ENCODE measurements at places on chromosomes 4 and X. TPM values are rescaled to one million over a fixed set of nuclear protein-coding genes. Genes with fewer than 3 reads are reported as not detected.

GRCh38 chrX:68829582-68830418 is 979 bp downstream of the EFNB1 start:
- peak; percentile 43 for DNase-seq

- DNase-seq: no peak
Observed at GRCh38 chr4:5710065-5710960, 688 bp upstream of the EVC start.

DNA sequence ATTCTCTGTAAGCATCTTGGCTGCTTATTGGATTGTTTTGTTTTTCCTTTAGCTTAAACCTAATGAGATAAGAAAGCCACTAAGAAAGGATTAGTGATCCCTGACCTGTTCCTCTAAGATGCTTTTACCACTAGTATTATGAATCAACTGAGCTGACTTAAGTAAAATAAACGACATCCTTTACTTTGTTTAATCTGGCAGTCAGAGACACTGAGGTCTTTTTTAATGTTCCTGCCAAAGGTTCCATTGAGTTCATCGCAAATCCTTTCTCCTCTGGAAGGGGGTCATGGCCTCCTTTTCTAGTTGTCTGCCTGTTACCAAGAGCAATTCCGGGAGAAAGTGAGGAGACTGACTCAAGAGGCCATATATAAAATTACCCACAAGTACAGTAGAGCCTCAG is 1038.3 kb upstream of the SLIT2 start:
- DNase-seq: no peak

DNA sequence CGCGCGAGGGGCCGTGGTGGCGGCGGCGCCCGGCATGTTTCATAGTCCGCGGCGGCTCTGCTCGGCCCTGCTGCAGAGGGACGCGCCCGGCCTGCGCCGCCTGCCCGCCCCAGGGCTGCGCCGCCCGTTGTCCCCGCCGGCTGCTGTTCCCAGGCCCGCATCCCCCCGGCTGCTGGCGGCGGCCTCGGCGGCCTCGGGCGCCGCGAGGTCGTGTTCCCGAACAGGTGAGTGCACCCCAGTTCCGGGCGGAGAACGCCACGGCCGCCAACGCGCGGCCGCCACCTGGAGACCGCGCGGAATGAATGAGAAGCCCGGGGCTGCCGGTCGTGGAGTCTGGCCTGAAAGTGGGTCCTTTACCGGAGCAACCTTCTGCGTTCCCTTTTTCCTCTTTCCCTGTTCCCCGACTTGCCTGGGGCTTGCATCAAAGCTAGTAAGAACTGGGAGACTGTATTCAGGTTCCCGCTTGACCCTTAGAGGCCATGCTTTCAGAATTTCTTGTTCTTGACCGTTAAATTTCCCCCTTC is 429 bp downstream of the NOCT start:
- peak; percentile 70 for DNase-seq

CACNA1F gene
- not detected for total RNA-seq

DNA sequence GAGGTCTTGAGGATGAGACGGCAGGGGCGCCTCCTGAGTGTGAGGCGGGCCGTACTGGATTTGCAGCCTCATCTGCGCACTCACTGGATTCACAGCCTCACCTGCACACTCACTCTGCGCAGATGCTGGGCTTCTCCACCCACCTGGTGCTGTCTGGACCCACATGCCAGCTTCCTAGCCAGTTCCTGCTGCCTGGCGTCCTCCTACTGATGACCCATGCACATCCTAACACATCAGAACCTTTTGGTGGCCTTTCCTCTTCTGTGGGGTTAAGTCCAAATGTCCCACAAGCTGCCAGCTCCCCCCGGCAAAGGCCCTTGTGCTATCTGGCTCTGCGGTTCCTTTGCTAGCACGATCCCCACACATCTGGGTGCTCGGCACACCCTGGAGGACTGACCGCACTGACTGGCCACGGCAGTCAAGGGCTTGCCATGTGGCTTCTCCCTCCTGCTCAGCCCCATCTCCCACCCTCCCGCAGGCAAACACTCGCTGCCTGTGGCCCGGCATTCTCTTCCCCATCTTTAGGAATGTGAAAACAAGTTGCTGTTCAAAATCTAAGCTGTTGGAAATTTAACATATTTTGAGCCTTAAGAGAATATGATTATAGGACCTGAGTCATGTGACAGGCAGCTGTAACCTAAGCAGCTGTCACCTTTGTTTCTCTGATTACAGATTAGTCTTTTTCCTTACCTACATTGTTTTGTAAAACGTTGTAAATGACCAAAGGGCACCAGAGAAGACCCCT is 39.4 kb upstream of the AFAP1 start:
- no peak for DNase-seq

MTMR8 gene
- 0.25 TPM for total RNA-seq

DNA sequence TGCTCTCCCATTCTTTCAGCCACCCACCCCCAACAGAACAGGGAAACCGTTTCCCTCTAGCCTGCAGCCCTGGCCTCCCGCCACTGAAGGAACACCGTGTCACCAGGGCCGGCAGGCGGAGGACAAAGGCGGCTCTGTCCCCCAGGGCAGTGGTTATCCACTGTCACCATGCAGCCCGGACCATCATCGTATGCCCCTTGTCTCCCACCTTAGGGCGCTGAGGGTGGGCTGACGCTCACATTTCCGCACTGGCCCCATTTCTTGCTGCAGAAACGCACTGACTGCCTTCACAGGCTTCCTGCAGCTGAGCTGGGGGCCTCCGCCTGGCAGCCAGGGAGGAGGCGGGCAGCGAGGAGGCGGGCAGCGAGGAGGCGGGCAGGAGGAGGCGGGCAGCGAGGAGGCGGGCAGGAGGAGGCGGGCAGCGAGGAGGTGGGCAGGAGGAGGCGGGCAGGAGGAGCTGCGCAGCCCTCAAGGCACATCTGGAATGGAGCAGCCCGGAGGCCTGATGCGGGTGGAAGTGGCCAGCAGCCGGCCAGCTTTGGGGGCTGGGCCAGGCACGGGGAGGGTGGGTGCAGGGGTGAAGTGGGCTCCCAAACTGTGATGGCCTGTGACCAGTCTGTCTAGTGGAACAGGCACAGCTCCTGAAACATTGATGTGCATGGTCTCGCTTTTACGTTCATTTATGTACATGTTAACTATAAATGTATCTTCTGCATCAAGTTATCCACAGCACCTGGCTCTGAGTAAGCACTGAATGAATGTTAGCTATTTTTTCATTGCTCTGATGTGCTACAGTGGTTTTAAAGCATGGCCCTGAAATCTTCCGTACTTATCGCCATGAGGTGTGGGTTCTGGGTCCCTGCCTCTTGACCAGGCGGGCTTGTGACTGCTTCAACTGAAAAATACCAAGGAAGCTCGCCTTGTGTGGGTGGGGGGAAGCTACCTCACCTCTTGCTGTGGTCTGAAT is 20.6 kb upstream of the KIAA0232 start:
- no peak for DNase-seq

- DNase-seq: peak; percentile 53
Observed at GRCh38 chr4:122700178-122700725, 32.3 kb upstream of the BBS12 start.

CRMP1 gene
- 0.13 TPM for total RNA-seq

All from left lobe of liver (tissue), 2 donors.